SK-N-SH (cell line): ENCODE measurements at places on chromosomes 1 and 21. TPM values are rescaled to one million over a fixed set of nuclear protein-coding genes. Genes with fewer than 3 reads are reported as not detected.
A peak's percentile ranks its signal among the peaks of the same experiment; 100 is the strongest.

- no peak overlapping the region for H3K4me3 ChIP-seq
- no peaks in the 10 kb centered on the region for H3K36me3 ChIP-seq
- no peaks in the 10 kb centered on the region for H3K27me3 ChIP-seq
- no peak overlapping the region for H3K27ac ChIP-seq
Observed at GRCh38 chr1:94773296-94773809, 46.8 kb upstream of the SLC44A3 start.

- H3K4me3 ChIP-seq, result no peak overlapping the region
- no peak for DNase-seq
- H3K27me3 ChIP-seq, result no peaks in the 10 kb centered on the region
- H3K27ac ChIP-seq, result no peak overlapping the region
- peaks cover 14% of the 10 kb centered on the region; the same call in 1 of the 2 replicates for H3K4me1 ChIP-seq
Observed at GRCh38 chr1:182147951-182148350, 86.4 kb upstream of the ZNF648 start.

- H3K4me1 ChIP-seq, result no peaks in the 10 kb centered on the region
- no peak overlapping the region for H3K27ac ChIP-seq
- H3K27me3 ChIP-seq, result no peaks in the 10 kb centered on the region
- H3K4me3 ChIP-seq, result no peak overlapping the region
- no peak for DNase-seq
- H3K36me3 ChIP-seq, result no peaks in the 10 kb centered on the region
Observed at GRCh38 chr1:50996083-50996482, 26.0 kb downstream of the CDKN2C start.

DNA sequence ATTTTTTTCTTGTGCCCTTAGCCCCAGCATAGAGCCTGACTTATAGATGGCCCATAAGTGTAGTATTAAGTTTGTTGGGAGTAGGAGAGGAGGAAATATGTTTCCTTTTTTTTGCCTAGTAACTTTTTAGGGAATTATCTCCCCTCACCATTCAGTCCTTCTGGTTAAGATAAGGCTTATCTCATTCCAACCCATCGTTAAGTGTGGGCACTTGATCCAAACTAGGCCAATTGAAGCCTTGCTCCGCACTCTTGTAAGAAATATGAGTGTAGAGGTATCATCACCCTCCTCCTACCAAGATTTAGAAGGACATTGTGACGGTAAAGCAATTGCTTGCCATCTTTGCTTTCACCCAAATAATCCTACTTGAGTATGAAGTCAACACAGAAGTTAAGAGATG is 8.8 kb upstream of the FGGY start:
- no peaks in the 10 kb centered on the region for H3K27me3 ChIP-seq
- H3K36me3 ChIP-seq, result no peaks in the 10 kb centered on the region
- no peaks in the 10 kb centered on the region for H3K4me1 ChIP-seq
- no peak for DNase-seq

DNA sequence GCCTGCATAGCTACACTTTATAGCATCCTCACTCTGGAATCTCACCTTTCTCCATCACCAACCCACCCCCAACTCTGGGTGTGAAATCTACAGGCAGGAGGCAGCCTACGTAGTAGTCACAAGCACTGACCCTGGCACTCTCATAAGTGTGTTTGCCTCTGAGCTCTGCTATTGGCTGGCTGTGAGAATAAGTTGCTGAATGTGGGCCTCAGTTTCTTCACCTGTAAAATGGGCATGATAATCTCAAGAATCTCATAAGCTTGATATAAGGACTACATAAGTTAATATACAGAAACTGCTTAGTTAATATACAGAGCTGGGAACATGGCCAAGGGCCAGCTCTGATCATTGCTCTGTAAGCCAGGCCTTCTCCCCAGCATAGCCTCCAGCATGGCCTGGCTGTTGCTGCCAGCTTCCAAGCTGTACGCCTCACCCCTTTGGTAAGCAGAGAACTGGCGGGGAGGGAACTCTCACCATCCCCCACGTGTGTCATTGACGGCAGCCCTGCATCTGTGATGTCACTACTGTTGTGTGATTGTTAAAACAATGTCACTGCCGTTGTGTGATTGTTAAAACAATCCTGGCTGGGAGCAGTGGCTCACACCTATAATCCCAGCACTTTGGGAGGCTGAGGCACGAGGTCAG is 53.3 kb downstream of the SYF2 start:
- no peak for DNase-seq
- H3K4me1 ChIP-seq, result no peaks in the 10 kb centered on the region
- no peaks in the 10 kb centered on the region for H3K36me3 ChIP-seq
- no peaks in the 10 kb centered on the region for H3K27me3 ChIP-seq
- no peak overlapping the region for H3K27ac ChIP-seq
- no peak overlapping the region for H3K4me3 ChIP-seq

DNA sequence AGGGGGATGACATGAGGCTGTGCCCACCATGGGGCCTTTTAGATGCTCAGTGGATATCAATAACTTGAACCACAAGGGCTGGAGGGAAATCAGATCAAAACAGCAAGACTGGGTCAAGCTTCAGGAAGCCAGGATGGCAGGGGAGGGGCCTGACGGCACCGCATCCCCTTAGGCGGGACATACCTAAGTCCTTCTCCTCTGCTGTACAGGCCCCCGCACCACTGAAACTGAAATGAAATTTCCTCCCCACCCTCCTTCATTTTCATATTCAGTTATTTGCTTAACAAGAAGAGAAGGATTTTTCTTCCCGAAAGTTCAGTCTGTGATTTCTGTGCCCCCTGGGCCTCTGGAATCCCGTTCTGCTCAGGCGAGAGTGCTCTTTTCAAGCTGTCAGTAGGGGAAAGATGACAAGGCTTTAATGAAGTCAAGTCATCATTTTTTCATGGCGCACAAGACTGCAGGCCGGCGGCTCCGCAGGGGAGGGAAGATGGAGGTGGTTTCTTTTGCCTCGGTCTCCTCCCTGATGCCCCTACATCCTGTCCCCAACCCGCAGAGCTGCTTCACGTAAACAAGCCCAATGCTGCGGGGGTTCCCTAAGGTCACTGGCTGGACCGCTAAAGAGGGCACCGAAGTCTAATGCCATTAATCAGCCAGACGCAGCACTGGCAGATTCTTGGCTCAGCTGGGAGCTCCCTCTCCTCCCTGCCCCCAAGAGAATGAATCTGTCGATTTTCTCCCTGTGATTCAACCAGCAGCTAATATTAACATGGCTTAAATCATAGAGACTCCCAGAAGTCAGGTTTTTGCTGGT is 264.8 kb downstream of the C1orf94 start:
- no peaks in the 10 kb centered on the region; the same call in 1 of the 2 replicates for H3K4me1 ChIP-seq
- no peaks in the 10 kb centered on the region for H3K27me3 ChIP-seq
- no peaks in the 10 kb centered on the region for H3K36me3 ChIP-seq
- H3K4me3 ChIP-seq, result no peak overlapping the region
- H3K27ac ChIP-seq, result no peak overlapping the region
- DNase-seq, result peak; percentile 31

DNA sequence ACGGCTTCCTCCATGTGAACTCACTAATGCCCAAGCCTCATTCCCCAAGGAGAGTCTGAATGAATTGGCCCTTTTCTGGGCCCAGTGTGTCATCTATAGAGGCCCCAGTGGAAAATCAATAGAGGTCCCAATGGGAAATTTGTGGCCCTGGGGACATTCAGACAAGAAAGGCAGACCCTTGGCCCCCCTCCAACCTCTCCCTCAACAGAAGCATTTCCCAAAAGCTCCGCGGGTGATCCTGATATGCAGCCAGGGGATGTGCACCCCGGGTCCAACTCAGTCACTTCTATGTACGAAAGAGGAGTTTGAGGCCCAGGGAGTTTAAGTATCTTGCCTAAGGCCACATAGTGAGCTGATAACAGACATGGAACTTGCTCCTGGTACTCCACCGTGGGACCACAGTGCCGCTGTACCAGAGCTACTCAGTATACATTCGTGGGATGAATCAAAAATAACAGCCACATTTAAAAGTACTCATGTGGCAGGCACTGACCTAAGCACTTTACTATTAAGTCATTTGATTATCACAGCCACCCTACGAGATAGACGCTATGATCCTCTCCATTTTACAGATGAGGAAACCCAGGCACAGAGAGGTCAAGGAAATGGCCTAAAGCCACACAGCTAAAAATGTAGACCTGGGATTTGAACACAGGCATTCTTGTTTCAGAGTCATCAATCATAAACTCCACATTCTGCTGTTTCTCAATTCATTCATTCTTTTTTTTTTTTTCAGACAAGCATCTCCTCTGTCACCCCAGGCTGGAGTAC is 8.5 kb downstream of the EPHA2 start:
- peaks cover 25% of the 10 kb centered on the region; the same call in 1 of the 2 replicates for H3K4me1 ChIP-seq
- H3K36me3 ChIP-seq, result peaks cover 39% of the 10 kb centered on the region
- H3K4me3 ChIP-seq, result no peak overlapping the region
- no peak for DNase-seq
- no peaks in the 10 kb centered on the region for H3K27me3 ChIP-seq
- peak overlapping the region; percentile 98 for H3K27ac ChIP-seq

- H3K27me3 ChIP-seq, result no peaks in the 10 kb centered on the region
- H3K36me3 ChIP-seq, result no peaks in the 10 kb centered on the region
- no peaks in the 10 kb centered on the region for H3K4me1 ChIP-seq
Observed at GRCh38 chr1:181541458-181541857, 58.1 kb downstream of the CACNA1E start.

DNA sequence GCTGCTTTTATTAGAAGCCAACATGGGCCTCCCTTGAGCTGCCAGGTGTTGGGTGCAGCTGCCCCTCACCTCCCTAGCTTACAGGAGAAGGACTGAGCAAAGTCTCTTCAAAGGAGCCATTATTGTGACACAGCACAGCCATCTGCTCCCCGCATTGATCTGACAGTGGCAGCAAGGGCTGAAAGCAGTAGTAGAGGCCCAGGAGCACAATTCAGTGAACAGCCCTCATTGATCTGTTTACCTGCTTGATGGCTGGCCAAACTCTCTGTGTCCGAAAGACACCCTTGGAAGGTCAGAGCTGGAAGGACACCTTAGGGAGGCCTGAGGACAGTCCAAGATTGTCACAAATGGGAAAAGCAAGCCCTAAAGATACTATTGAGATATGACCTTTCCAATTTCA is 14.5 kb downstream of the HMGB4 start:
- no peak for DNase-seq
- no peaks in the 10 kb centered on the region for H3K27me3 ChIP-seq
- no peak overlapping the region for H3K4me3 ChIP-seq
- no peaks in the 10 kb centered on the region for H3K36me3 ChIP-seq
- no peaks in the 10 kb centered on the region for H3K4me1 ChIP-seq

Gene KCNN3
- 0.10 and 0.16 TPM in 2 replicates for polyA plus RNA-seq

Gene DIP2A
- polyA plus RNA-seq, result 26.9 and 33.1 TPM in 2 replicates

Gene CLCA1
- not detected in 2 replicates for polyA plus RNA-seq

Gene ERO1B
- polyA plus RNA-seq, result 0.79 and 1.3 TPM in 2 replicates

Gene CASQ2
- polyA plus RNA-seq, result not detected in 2 replicates

Gene LIPI
- polyA plus RNA-seq, result not detected in 2 replicates

Gene FAM72C
- polyA plus RNA-seq, result 2.3 and 2.4 TPM in 2 replicates
